Left ventricle myocardium inferior (tissue), 1 donor: ENCODE measurements at places on chromosomes 11 and 22. TPM values are rescaled to one million over a fixed set of nuclear protein-coding genes. Genes with fewer than 3 reads are reported as not detected.

GRCh38 chr11:62266558-62266957 lies 3.4 kb upstream of the SCGB2A2 start:
- H3K4me3 ChIP-seq, result no peak overlapping the region
- H3K27me3 ChIP-seq, result peaks cover 53% of the 10 kb centered on the region
- no peaks in the 10 kb centered on the region for H3K36me3 ChIP-seq
- no peaks in the 10 kb centered on the region for H3K4me1 ChIP-seq
- no peak for DNase-seq

GRCh38 chr11:14137284-14137683 lies 174.8 kb downstream of the SPON1 start:
- H3K36me3 ChIP-seq, result no peaks in the 10 kb centered on the region
- peaks cover 6% of the 10 kb centered on the region for H3K4me1 ChIP-seq
- H3K27me3 ChIP-seq, result no peaks in the 10 kb centered on the region
- no peak overlapping the region for H3K27ac ChIP-seq
- no peak overlapping the region for H3K4me3 ChIP-seq
- no peak for DNase-seq

GRCh38 chr11:75504501-75504900 lies 21.2 kb downstream of the GDPD5 start:
- DNase-seq, result no peak
- no peaks in the 10 kb centered on the region for H3K27me3 ChIP-seq
- H3K36me3 ChIP-seq, result no peaks in the 10 kb centered on the region
- no peak overlapping the region for H3K4me3 ChIP-seq

MCM5 gene
- total RNA-seq, result 8.3 TPM

MUC6 gene
- not detected for total RNA-seq

SMTNL1 gene
- total RNA-seq, result not detected

SCN3B gene
- total RNA-seq, result 1.9 TPM
